Natural killer cell (primary cell): ENCODE measurements at places on chromosomes 16 and 17. TPM values are rescaled to one million over a fixed set of nuclear protein-coding genes. Genes with fewer than 3 reads are reported as not detected.

- DNase-seq = no peak
Observed at GRCh38 chr16:79895053-79895916, 294.7 kb upstream of the MAF start.

GRCh38 chr16:177394-177822, 928 bp downstream of the HBA1 start:
- DNase-seq = no peak

DNA sequence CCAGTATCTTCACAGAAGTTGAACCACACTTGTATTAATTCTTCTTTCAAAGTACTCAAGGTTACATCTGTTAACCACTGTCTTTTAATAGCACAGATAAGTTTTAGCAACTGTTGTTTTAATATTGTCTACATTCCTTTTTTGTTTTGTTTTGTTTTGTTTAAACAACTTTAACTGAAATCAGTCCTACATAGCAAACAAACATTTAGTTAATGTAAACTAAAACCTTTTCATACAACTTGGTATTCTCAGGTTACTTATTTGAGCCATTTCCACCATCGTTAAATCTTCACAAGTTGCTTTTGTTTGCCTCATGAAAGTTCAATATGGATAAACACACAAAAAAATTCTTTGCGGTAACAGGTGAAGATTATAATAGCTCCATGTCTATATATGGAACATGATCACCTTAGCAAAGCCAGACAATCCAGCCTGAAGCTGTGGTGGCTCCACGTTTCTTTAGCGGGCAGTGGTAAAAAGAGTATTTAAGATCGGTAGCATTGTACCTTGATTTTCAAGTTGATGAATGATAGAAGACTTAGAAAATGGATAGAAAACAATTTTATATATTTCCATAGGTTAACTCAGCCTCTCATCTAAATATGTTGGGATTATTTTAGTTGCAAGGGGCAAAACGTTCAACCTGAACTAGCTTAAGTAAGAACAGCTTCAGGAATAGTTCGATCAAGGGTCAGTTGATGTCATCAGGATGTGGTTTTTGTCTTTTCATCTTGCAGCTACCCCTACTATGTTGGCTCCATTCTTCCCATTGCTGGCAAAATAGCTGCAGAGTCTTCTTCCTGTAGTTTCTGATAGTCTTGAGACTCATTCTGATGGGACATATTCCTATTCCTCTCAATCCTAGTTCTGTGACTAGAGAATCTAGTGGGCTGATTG, 182.8 kb downstream of the FTO start:
- no peak for DNase-seq

AARS1 gene
- total RNA-seq = 19.8 TPM

BMERB1 gene
- 4.5 TPM for total RNA-seq

ANKRD40CL gene
- total RNA-seq = not detected

AOC2 gene
- total RNA-seq = 3.0 TPM
